ENCODE measurements at places on chromosomes 6 and 20. TPM values are rescaled to one million over a fixed set of nuclear protein-coding genes. Genes with fewer than 3 reads are reported as not detected.

Gene POU5F1
- polyA plus RNA-seq: not detected

Gene DEFB132
- not detected for polyA plus RNA-seq

Gene PDSS2
- polyA plus RNA-seq: 5.0 TPM

Gene TTK
- polyA plus RNA-seq: 1.5 TPM

Gene MOG
- polyA plus RNA-seq: not detected

Gene TMEM244
- not detected for polyA plus RNA-seq

Gene PCMT1
- polyA plus RNA-seq: 400 TPM

Gene ENPP5
- 1.2 TPM for polyA plus RNA-seq

Gene C20orf144
- polyA plus RNA-seq: not detected

Gene MED20
- 21.2 TPM for polyA plus RNA-seq

Gene TCP11
- not detected for polyA plus RNA-seq

Gene DOK5
- 5.6 TPM for polyA plus RNA-seq

Gene LRRC73
- polyA plus RNA-seq: 4.7 TPM

Gene SLC22A7
- 2.4 TPM for polyA plus RNA-seq

Gene SLPI
- polyA plus RNA-seq: not detected

Gene KPNA5
- 45.0 TPM for polyA plus RNA-seq

Gene CEP85L
- 16.0 TPM for polyA plus RNA-seq

Gene BAK1
- polyA plus RNA-seq: 21.9 TPM

Gene TTLL9
- 8.0 TPM for polyA plus RNA-seq

Gene BHLHE23
- not detected for polyA plus RNA-seq

Gene HACE1
- polyA plus RNA-seq: 71.1 TPM

Gene COX4I2
- not detected for polyA plus RNA-seq

Gene GTSF1L
- not detected for polyA plus RNA-seq

Gene MCCD1
- polyA plus RNA-seq: not detected

Gene OPRL1
- 18.4 TPM for polyA plus RNA-seq

Gene SLC24A3
- 6.5 TPM for polyA plus RNA-seq

Gene PI3
- not detected for polyA plus RNA-seq

Gene DZANK1
- polyA plus RNA-seq: 10.6 TPM

Gene TREML2
- not detected for polyA plus RNA-seq

Gene KIAA1755
- 1.3 TPM for polyA plus RNA-seq

Gene LST1
- not detected for polyA plus RNA-seq

Gene POM121L2
- not detected for polyA plus RNA-seq

Gene SNAI1
- not detected for polyA plus RNA-seq

Gene ARMC12
- polyA plus RNA-seq: 4.9 TPM

Gene FAM217A
- polyA plus RNA-seq: not detected

Gene IMPG1
- polyA plus RNA-seq: not detected

Gene CENPW
- not detected for polyA plus RNA-seq

Gene ESR1
- polyA plus RNA-seq: 0.14 TPM

Gene CITED2
- 41.9 TPM for polyA plus RNA-seq

Gene CAGE1
- not detected for polyA plus RNA-seq

Gene LTB
- not detected for polyA plus RNA-seq

Gene HAO1
- not detected for polyA plus RNA-seq

Gene IDH3B
- 296 TPM for polyA plus RNA-seq

Gene ACSS1
- polyA plus RNA-seq: 0.14 TPM

Gene LZTS3
- polyA plus RNA-seq: 42.0 TPM

Gene SRSF12
- polyA plus RNA-seq: 42.1 TPM

Gene PRRT1
- polyA plus RNA-seq: 0.22 TPM

Gene TNF
- polyA plus RNA-seq: not detected

Gene CALHM4
- polyA plus RNA-seq: 0.66 TPM

Gene TRERF1
- polyA plus RNA-seq: 4.3 TPM

Gene EYS
- 0.38 TPM for polyA plus RNA-seq

Gene KCNG1
- 2.1 TPM for polyA plus RNA-seq
